ENCODE measurements at places on chromosomes 5 and 9.

- DNase-seq: no peak
Measured at GRCh38 chr5:97242341-97242740, 59.3 kb upstream of the RIOK2 start.

GRCh38 chr5:115190388-115190787 is 20.7 kb upstream of the TRIM36 start:
- DNase-seq: no peak

DNA sequence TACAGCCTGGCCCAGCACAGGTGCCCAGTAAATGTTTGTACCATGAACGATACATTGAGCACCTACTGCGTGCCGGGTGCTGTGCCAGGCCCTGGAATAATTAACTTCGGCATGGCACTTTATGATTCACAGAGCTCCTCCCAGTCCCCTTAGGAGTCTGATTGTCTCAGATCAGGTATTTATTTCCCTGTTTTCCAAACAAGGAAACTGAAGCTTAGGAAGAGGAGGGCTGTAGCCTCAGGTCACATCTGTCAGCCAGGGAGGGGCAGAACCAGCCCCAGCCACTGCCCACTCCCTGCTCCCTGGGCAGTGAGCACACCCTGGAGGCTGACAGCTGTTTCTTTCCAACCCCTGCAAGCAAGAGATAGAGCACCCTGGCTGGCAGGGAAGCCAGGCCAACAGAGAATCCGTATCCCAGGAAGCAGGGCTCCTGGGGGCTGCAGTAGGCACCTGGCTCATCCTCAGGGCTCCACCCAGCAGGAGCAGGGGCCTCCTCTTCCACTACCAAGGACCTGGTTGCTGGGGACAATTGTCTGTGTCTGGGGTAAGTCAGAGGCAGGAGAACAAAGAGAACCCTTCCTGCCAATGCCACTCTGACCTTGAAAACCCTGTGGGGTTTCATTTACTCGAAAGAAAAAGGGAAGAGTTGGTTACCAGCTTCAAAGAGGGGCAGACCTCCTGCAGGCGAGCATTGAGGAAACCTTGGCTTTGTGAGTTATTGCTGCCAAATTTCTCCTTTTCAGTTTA is 69.0 kb downstream of the DAB2IP start:
- DNase-seq: no peak

DNA sequence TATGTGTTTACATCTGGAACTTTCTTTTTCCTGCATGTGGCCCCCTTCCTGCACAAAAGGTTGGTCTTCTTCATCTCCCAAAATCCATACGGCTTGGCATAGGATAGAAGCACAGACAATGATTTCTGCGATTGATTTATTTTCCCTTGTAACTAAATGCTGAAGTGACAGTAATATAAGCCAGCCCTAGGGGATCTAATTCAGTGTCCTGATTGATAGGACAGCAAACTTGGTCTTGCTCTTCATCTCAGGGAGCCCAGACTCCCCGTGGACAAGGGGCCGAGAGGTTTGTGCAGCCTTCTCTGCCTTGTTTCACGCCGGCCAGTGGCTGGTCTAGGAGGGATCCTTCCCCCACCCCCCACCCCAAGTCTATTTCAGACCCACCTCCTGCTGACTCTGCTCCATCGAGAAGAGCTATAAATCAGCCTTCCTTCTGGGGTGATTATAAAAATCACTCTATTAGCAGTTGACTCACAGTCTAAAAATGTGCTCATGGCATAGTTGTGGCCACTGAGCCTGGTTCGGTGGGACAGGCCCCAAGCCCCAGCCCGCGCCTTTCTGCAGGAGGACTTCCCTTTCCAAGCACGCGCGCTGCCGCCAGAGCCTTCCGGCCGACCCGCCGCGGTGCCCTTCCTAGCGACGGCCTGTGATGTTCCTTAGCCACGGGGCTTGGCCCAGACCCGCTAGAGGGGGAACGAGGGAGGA is 89.8 kb upstream of the COL5A1 start:
- DNase-seq: no peak

- peak; percentile 49 for DNase-seq
Measured at GRCh38 chr9:125513668-125514413, 193.2 kb downstream of the MAPKAP1 start.

DNA sequence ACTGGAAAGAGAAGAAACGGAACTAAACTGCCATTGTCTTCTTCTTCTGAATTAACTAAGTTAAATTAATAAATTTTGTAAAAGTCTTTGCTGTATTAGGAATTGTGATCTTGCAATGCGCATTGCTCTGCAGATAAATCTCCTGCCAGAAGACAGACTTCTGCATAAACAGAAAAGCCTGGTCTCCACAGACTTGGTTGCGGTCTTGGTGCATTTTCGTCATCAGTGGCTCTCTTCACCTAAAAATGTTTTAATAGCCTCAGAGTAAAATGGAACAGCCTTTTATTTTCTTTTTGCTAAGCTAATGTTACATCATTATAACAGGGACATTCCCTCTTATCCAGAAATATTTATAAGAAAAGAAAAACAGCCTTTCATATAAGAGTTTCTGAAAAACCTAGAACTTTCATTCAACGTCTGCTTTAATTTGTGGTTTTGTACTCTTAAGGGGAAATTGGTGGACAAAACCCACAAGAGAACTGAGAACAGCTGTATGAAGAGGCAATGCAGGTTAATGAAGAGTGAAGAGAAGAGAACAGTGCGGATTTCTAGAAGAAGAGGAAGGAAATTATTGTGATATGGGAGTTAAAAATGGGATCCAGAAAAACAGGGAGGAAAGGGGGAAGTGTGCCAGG is 10.1 kb downstream of the IFNA5 start:
- DNase-seq: no peak

DNA sequence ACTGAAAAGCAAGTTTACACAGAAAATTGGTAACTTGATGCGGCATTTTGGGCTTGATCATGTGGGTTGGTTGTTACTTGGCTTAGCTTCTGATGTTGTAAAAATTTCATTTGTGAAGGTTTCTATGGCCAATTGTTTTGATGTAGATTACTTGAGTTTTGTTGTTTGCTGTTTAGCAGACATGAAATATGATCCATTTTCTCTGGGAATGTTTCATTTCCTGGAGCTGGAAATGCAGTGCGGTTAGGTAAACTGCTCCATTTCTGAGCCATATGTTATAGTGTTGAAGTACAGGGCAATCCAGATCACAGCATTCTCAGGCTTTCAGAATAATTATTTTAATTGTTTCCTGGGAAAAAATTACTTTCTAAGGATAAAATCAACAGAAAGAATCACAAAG is 396.9 kb downstream of the ENC1 start:
- no peak for DNase-seq

- DNase-seq: no peak
Measured at GRCh38 chr9:127049044-127049443, 73.4 kb downstream of the ANGPTL2 start.

All from stimulated activated CD4-positive, alpha-beta T cell treated with anti-CD3 and anti-CD28 coated beads, Interleukin-2, amount 100 ng/mL, for 24 hours (primary cell).